ENCODE measurements at places on chromosomes 16 and 17.

DNA sequence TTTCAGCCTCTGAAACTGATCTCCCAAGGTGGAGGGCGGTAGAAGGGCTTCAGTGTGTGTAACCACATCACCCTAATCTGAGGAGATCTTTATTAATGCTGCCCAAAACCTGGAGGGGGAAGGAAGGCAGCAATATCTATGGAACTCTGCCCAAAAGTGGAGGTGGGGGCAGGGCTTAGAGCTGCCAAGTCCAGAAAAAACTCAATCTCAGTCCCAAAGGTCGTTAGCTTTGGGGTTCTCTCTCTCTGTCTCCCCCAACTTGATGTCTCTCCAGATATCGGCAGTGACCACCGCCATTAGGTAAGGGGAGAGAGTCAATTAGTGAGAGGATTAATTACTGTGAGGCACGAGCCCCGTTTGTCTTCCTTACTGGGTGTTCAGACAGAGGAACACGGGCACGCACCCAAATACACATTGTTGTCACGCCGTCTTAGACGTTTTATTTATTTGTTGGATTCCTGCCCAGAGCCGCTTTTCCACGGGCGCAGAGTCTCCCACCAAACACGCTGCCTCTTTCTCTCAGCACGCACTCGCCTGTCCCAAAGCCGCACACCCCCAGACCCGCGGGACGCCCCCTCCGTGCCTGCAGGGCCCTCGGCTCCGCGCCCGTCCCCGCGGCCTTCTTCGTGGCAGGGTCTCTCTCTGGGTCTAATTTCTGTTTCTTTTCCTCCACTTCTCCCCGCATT is 5.4 kb upstream of the LHX1 start:
- no peak for DNase-seq

DNA sequence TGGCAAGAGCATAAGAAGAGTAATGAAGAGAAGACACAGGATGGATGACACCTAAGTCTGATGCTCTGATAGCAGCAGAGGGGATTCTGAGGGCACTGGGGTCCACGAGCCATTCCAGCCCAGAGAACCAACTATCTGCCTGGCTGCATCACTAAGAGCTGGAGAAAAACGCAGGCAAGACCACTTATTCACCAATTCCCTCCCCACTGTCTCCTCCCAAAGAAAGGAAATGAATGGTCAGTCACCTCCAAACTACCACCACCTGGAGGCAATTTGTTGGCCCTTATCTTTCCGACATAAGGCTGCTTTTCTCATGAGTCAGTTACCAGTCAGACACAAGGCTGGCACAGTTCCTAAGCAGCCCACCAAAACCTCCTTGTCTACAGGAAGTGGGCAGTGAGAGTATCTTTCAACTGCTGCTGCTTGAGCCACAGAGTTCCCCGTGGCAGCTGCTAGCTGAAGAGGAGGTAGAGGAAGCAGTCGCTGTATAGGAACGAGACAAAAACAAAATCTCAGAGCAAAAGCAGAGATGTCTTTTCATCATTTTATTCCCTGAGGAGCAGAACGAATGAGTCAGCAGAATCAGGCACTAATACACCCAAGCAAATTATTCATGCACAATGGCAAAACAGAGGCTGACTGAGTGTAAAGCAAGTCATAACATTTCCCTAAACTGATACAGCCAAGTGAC is 111.1 kb downstream of the SMG6 start:
- peak; percentile 98 for DNase-seq

DNA sequence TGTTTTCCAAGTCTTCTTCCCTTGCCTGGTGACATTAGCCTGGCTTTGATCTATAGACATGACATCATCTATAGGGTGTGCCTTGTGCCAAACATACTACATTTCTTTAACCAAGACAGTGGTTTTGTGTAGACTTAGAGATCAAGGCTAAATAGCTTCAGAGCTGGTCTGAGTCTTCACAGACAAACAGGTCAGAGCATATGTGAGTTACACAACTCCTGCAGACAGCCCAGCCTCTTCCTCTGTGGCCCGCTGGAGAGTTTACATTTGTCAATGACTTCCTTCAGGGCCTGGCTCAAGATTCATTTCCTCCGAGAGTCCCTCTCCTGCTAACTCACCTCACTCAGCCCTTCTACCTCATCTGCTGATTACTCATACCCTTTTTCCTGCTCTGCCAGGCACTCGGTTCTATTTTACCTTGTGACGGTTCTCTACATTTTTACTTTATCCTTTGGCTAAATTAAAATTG is 73.1 kb upstream of the TANC2 start:
- DNase-seq = peak; percentile 32

- no peak for DNase-seq
Observed at GRCh38 chr17:69170377-69170776, 28.7 kb upstream of the ABCA6 start.

DNA sequence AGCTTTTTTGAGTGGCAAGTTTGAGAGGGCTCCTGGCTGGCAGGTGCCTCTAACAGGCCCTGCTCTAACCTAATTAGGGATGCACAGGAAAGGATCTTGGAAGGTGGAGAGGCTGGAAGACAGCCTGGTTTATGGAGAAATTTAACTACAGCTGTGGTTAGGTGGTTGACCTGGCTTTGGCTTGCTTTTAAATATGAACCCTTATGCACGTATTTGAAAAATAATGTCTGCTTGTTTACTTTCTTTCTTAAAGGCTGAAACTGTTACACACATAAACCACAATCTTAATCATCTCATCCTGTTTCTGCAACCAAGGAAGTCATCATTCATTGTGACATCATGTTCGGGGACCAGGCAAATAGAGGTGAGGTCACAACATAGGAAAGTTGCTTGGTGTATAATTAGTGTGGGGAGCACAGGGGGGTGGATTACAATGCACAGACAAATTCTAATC is 23.1 kb upstream of the DHRS13 start:
- peak; percentile 52 for DNase-seq
